Ureter (tissue), 1 donor: ENCODE measurements at places on chromosomes 11 and 22.

DNA sequence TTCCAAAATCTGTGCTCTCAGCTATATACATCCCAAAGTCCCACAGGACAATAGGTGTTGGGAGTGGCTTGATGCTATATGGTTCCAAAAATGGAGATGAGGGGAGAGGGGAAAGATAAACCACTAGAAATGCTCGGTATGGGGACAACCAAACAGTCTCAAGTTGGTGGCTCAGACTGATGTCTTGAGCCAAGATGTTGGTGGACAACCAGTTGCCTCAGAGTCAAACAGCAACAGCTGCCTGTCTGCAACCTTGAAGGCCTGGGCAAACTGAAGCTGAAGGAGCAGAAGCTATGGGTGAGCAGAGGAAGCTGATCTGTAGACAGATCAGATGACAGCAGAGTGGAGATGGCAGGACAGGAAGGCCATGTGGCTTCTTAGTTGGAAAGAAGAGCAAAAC, 4.0 kb downstream of the RRP8 start:
- no peak for DNase-seq

DNA sequence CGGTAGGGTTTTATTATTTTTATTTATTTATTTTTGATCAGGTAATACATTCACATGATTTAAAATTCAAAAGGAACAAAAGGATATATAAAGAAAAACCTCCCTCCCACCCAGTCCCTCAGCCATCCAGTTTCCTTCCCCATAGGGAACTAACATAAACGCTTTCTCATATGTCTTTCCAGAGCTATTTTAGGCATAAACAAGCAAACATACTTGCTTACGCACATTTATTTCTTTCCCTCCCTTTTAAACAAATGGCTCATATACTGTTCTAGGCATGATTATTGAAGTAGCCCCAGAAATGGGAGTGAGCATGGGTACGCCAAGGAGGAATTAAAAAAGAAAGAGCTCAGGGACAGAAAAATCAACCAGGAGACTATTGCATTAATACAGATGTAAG, 63.7 kb downstream of the LIF start:
- no peak for DNase-seq

DNA sequence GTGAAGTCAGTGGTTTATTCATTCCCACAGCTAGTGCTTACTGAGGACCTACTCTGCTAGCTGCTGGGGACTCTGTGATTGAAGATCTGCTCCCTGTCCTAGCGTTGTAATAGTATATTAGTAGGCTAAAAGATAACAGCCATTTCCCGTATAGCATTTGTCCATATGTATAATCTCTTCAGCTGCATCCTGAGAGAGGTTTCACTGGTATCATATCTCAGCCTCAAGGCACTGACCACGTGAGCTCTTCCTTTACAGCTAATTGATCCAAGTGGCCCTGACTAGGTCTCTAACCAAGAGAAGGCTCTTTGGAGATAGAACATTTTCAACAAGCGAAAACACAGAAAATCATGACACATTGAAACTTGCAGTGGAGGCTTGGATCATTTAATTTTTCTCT, 110.2 kb downstream of the APIP start:
- DNase-seq: no peak

GRCh38 chr11:96607864-96608558, 218.2 kb downstream of the JRKL start:
- DNase-seq: no peak

DNA sequence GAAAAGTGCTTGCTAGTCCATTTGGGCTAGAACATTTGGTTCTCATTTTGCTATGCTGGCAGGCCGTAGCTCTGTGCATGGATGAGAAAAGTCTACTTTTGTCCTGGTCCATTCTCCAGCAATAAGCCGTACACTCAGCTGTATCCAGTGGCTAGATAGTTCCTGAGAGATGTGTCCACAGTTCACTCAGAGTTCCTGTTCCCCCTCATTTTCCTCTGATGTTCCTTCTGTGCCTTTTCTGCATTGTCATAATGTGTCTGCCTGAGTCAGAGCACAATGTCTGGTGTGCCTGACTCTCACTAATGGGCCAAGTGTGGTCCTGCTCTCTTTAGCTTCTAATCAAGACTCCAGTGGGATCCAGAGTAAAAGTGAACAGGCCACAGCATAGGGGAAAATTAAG, 215.7 kb upstream of the CTSC start:
- DNase-seq: no peak

GRCh38 chr11:72690166-72690565, 15.9 kb upstream of the PDE2A start:
- no peak for DNase-seq

GRCh38 chr11:72349616-72350218, 84.6 kb downstream of the CLPB start:
- no peak for DNase-seq

- DNase-seq: no peak
Observed at GRCh38 chr22:20147237-20147988, 3.4 kb downstream of the CCDC188 start.

DNA sequence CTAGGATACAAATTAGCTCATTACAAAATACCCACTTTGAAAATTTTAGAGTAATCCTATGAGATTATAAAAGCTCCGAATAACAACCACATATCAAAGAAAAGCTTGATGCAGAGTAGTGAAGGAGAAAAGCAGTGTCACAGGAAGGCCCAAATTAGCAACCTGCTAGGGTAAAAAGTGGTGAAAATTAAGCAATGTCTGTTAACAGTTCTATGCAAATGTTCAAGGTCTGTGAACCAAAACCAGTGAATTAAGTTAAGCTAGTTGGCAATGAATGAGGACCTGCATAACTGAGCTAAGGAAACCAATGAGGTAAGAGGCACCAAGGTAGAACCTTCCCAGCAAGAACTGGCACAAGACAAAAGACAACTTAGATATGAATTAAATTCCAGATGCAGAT, 29.6 kb downstream of the PRDM10 start:
- DNase-seq: no peak

DNA sequence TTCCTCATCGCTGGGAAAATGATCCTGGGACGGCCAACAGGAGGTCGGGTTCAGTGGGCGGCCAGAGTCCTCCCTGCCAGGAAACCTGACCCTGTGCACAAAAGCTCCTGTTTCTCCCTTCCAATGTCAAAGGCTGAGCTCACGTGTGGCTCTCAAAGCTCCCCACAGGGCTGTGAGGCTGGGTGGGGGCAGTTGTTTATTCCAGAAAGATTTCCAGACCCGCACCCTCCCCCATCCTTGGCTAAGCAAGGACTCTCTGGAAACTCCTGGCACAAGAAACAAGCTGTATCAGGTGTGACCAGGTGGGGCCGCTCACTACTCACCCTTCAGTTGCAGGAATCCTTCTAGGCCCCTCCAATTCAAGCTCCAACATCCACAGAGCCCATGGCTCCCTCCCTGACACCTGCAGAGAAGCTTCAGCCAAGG, 131.9 kb downstream of the SHANK2 start:
- no peak for DNase-seq

DNA sequence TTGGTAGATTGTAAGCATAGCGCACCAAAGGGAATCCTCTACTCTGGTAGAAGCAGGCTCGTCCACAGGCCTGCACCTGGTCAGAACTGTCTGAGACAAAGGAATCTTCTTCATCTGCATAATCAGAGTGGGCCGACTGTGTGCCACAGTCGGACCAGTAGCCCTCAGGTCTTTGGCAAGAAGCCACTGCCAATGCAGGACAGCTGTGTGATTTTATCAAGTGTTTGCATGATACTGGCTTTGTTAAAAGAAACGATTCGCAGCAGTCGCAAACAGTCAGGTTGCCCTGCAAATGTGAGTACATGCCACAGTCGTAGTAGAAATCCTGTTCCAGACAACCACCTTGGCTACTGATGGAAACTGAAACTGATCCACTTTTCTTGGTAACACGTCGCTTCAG, 4.9 kb upstream of the CCDC34 start:
- DNase-seq: no peak

- peak; percentile 93 for DNase-seq
Observed at GRCh38 chr22:36409911-36410756, 22.4 kb upstream of the MYH9 start.

DNA sequence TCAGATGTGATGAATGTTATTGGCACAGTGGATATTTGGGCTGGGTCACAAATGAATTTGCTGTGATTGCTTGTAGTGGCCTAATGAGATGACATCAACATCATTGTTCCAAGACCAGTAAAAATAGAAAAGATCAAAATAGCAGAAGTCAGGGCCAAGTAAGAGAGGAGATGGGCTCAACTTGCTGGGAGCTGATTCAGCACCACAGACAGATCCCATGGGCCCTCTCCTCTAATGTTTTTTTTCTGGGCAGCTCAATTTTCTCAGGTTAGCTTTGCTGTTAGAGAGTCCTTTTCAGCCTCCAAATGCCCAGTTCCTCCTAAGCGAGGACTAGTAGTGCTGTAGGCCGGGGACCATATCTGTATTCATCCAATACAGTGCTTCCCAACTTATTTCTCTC, 86.0 kb upstream of the IZUMO1R start:
- DNase-seq: no peak

- DNase-seq: peak; percentile 56
Observed at GRCh38 chr11:119907878-119908572, 179.0 kb upstream of the NECTIN1 start.

GRCh38 chr11:17102462-17102861, 25.0 kb upstream of the RPS13 start:
- no peak for DNase-seq

DNA sequence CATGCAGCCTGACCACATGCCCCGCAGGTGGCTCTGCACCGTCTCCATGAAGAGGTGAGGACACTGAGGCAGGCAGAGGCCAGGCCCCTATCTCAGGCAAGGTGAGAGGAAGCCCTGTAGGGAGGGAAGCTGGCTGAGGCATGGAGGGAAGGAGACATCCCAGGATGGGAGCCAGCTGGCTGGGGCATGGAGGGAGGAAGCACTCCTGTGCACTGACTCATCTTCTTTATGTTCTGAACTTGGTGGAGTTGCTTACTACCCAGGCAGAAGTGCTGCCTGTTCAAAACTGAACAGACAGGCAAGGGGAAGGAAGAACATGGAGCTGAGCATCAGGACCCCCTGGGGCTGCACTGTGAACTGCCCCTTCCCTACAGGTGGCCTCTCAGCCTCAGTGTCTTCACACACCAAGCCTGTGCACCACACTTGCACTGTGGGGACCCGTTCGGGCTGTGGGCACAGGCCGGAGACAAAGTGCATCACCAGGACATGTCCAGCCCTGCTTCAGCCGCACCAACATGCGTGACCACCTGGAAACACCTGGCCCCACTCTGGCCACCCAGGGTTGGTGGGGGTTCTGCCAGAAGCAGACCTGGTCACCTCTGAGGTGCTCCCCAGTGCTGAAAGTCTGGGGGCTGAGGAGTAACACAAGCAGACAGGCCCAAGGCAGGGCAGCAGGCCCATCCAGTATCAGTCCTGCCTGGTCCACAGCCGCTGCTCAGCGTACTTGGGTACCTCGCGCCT, 55.5 kb downstream of the DGCR2 start:
- DNase-seq: peak; percentile 33

GRCh38 chr11:84790849-84791427, 836.2 kb downstream of the DLG2 start:
- no peak for DNase-seq

DNA sequence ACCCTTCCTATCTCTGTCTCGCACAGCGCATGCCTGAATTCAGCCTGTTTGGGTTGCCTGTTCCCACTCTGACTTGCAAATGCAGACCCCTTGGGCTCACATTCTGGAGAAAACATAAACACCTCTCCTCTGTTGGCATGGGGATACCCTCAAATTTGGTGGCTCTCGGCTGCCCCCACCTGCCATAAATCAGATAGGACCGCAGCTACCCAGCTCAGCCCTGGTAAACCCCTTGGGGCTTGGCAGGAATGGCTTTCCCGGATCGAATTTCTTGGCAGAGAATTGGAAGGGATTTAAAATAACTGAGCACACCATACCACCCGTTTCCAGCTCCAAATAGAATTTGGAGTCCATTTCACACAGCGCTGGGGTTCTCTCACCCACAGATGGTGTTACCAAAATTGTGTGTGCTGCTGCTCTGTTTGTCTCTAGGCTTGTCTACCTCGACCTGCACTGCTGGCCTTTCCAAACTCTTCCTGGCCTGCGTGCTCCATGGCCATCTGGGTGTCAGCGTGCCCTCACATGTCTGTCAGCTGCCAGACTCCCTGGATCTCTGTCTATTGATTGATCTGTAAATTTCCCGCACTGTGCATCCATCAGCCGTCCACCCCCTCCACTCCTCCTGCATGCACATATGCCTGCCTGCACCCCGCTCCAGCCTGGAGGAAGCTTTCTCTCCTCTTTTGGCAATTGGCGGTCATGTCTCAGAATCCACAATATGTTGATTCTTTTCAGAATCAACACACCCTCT, 134.0 kb downstream of the NTM start:
- DNase-seq: no peak

DNA sequence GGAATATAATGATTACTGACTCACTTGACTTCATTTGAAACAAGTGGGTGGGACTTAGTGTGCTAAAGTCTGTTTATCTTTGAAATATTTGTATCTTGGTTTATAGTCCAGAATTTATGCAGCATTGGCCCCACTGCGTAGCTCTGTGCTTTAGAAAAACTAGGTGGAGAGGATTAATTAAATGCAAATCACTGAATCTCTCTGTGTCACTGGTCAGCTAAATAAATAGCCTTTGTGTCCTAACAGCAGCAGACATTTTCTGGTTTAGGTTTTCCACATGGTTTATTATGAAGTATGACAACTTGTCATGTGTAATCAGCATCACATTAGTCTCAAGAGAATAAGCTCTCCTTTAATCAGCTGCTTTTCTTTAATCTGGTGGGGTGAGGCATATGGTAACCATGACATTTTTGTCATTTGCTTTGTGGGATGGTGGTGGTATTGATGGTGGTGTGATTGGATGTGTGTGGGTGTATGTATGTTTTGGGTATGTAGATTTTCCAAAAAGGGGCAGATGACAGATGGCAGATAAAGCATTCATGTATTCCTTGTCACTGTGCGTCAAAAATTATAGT, 33.9 kb downstream of the BCL2L13 start:
- DNase-seq: no peak

GRCh38 chr11:96318850-96319249, 24.1 kb downstream of the MAML2 start:
- DNase-seq: no peak

DNA sequence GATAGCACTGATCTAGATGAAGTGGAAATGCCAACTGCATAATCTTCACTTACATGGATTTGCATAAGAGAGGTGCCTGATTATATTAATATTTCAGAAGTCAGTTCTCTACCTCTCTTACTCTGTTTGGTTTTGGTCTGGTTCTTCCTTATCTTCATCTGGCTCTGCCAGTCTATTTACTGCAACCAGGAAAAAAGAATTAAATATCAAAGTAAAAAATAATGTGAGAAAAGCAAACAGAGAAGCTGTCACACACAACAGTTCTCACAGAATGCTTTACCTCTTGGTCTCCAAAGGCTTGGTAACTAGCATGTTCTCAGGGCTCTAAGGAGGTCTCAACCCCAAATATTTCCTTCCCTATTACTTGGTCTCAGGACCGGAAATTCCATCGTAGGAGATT, 6.7 kb downstream of the VSIG10L2 start:
- no peak for DNase-seq

GRCh38 chr11:25899617-25900160, 432.2 kb upstream of the ANO3 start:
- DNase-seq: no peak

GRCh38 chr22:35275580-35275979, 18.3 kb downstream of the HMGXB4 start:
- no peak for DNase-seq
